ENCODE measurements at places on chromosomes 1 and 21.

DNA sequence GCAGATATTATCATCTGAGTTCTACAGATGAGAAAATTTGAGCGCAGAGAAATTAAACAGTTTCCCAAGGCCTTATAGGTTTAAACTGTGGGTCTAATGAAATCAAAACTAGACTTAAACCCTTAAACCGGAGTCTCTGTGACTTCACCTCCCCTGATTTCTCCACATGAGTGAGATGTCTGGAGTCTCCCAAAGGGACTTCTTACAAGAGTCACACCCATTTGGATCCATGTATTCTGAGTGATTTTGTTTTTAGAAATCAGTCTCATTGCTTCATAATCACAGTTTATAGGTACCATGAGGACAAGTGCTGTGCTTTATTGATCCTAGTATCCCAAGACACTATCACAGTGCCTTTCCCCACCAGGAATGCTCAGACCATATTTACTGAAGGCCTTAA lies 206.0 kb upstream of the JUN start:
- no peak for DNase-seq

GRCh38 chr1:62529227-62529626 lies 68.1 kb upstream of the ANGPTL3 start:
- DNase-seq = no peak

- no peak for DNase-seq
Measured at GRCh38 chr1:17998889-17999288, 108.7 kb upstream of the IGSF21 start.

DNA sequence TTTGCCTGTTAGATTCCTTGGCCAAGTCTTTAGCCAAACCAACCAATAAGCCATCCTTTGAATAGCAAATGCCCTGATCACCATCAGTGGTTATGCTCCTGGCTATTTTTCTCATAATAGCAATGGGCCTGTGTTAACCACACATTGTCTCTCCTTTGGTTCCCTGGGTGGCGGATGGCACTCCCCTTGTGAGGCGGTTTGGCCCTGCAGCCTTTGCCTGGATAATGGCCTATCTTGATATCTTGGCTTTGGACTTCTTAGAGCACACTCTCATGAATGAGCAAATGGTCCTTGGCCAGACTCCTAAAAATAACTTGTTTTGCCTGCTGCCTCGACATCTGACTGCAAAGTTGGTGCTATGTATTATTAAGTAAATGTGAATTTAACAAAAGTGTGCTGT lies 22.4 kb upstream of the ZBTB18 start:
- no peak for DNase-seq

DNA sequence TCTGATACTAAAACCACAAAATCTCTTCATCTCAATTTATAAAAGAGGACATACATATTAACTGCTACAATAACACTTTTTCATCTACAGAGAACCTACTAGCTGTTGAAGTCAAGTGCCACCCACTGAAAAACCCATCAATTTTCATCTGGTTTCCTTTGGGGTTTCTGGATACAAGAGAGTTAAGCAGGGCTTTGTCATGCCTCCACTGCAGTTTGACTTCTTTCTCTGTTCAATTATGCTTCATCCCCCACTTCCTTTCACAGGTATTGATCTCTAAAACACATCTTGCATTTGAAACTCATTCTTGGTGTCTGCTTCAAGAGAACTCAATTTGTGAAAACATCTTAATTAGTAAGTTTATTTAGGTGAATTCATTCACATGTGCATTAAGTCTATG lies 60.5 kb upstream of the ANGPTL3 start:
- no peak for DNase-seq

DNA sequence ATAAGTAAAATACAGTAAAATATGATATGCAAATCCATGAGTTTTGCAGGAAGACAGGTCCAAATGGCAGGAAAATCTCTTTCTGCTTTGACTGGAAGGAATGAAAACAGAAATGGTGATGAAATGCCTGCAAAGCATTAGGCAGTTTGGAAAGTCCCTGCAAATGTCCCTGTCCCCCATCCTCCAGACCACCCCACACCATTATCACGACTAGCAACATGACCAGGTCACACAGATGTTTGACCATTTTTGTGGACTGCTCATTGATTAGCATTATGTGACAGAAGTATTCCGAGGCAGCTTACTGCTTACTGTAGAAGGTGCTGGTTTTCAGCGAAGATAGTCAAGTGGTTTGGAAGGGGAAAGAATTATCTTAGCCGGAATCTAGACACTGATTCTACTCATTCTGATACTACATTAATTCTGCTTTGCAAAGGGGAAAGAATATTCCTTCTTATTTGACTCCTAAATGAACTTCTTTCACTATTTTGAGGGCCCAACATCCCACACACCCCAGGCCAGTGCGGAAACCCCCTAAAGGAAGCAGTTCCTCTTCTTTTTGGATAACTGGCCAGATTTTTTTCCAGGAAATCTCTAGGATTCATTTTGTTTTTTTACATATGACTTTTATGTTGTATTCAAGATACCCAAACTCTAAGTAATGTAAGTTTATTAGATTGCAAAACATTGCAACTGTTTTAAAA lies 9.5 kb upstream of the CR2 start:
- no peak for DNase-seq

DNA sequence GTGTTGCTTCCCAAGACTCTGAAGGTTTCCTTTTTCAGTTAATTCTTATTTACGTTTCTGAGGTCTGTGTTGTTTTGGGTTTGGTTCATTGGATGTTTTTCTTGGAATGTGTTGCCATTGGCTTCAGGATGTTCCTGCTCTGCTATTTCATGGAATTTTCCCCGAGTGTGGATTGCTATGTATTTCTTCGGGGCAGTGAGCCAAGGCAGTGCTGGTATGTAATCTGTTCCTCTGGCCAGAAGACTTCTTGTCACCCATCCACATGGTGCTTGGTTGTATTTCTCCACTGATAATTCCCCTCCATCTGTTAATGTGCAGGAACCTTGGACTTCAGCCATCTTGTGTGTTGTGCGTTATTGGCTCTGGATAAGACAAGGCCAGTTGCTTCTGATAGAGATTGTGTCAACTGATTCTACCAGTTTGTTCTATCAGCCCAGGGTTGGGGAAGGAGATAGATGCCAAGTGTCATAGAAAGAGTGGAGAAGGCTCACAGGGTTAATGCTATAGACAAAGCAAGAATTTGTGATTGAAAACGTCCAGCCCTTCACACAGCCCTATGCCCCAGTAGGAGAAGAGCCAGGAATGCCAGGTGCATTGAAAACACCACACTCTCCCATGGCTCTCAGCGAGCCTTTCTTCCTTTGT lies 505.2 kb downstream of the PLPP3 start:
- DNase-seq = no peak

GRCh38 chr1:169390303-169390702 lies 22.3 kb downstream of the BLZF1 start:
- no peak for DNase-seq

DNA sequence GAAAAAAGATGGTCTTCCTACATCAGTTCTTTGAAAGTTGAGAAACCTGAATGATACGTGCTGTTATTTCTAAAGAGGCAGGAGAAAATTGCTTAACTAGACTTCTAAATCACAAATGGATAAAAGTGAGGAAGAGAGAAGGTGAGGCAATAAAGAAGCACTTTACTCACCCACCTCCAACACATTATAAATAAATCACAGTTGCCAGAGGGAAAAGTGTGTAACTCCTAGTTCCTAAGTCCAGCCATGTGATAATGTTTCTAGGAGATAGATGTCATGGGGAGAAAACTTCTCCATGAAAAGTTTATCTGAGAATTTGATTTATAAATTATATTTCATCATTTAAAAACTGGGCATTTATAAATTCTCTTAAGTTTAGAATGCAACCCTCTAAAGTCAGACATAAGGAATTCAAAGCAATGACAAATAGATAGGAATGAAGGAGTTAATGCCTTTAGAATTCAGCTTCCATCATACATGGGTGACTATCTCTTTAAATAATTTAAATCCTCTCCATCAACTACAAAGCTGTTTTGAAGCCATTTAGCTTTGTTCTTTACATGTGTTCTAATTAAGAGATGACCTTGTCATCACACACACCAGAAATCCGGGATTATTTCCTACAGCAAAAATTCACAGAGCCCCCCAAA lies 60.0 kb downstream of the NRIP1 start:
- no peak for DNase-seq

- DNase-seq = no peak
Measured at GRCh38 chr1:74824497-74825107, 91.7 kb downstream of the TYW3 start.

DNA sequence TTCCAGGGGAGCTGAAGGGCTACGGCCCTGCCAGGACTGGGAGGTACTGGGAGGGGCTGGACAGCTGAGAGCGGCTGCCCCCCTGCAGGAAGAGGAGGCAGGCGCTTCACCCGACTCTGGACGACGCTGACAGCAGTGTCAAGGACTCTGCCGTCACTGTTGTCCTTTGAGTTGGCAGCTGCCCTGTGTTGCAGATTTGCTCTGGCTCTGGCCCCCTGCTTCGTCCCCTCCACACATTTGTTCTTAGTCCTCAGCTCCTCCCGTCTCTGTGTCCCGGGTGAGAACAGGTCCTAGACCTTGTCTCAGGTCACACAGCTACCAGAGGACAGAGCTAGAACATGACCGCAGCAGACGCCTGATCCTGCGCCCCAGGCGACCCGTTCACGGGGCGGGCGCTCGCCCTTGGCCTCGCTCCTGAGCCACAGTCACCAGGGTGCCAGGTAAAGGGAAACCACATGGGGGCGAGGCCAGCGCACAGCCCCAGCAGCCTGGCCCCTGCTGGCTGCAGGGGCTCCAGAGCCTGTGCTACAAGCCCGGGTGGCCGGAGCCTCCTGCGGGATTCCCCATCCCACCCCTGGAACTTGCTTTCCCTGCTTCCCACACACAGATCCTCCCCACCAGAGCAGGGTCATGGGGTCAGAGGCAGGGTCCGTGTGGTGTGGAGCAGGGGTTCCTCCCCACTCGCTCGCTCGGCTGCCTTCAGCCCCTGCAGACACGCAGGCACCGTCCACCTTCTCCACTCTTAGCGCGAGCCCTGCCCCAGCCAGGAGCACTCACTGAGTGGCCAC lies 10.7 kb upstream of the NPHP4 start:
- DNase-seq = peak; percentile 69

- DNase-seq = no peak
Measured at GRCh38 chr1:70528590-70529333, 117.7 kb downstream of the CTH start.

- DNase-seq = no peak
Measured at GRCh38 chr1:45411510-45411899, 71.3 kb upstream of the MUTYH start.

GRCh38 chr1:112905395-112906149 lies 50.4 kb downstream of the SLC16A1 start:
- no peak for DNase-seq

- DNase-seq = no peak
Measured at GRCh38 chr1:54885237-54885679, 1.7 kb downstream of the DHCR24 start.

DNA sequence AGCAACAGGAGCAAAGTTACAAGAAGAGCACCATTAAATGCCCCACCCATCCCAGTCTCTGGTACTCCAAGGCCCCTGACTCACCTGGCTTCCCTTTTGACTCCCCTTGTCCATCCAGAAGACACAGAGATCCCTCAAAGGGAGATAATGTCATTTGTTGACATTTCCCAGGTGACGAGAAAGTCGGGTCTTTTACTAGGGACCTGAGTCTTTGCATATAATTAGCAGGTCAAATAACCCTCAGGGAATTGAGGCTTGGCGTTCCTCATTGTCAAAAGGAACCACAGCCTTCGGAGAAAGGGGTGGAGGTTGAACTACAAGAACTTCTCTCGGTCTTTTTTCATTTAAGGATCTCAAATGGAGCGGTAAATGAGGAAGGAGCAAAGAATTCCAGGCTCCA lies 133.2 kb downstream of the PROX1 start:
- DNase-seq = no peak

DNA sequence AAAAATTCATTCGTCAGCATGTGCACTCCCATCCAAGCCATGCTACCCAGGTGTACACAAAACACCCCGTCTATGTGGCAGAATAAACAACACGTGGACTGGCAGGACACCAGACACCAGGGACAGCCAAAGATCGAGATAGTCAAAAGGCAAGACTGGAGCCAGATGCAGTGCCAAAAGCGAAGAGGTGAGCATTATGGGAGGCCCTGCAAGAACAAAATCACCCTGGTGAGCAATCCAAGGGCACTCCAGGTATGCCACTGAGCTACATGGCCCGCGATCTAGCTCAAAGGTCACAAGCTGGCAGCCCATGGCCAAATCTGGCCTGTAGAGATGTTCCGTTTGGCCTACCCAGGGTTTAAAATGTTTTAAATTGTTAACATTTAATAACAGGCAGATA lies 33.7 kb downstream of the PLPP3 start:
- DNase-seq = no peak

- no peak for DNase-seq
Measured at GRCh38 chr1:22711591-22712501, 1.2 kb downstream of the EPHB2 start.

GRCh38 chr1:208059409-208060001 lies 148.6 kb upstream of the CD34 start:
- DNase-seq = no peak

DNA sequence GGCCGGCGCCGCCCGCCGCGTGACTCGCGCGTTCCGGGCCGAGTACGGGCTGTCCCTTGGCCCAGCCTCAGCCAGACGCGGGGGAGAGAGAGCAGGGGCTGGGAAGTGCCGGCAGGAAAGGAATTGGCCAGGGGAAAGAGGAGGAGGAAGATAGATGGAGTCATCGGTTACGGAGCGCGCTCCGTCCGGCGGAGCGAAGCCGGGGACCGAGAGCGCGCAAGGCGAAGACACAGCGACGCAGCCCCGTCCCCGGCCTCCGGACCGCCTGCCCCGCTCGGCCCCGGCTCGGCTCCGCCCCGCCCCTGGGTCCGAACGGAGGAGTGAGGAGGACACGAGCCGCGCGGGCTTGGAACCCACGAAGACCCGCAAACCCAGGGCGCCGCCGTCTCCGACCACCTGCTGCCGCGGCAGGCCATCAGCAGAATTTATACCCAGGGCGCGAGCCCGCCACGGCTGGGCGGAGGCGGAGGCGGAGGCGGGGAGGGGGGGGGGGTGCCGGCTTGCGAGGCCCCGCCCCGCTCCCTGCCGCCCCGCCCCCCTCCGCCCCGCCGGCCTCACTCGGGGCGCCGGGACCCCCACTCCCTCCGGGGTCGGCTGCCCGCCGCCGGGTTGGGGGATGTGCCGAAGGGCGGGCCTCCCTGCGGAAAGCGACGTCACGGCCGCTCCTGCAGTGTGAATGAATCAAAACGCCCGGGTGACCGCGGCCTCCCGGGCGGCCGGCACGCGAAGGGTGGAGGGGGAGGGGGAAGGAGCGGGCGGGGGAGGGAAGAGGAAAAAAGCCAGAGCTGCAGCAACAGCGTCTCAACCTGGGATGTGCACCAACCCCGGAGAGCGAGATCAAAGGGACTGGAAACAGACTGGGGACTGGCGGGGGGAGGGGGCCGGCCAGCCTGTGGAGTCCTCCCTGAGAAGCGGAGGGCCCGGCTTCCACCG lies at the start of gene LHX4:
Gene LHX4 (plus strand): TSS at position 782 of the 933 bp plus-strand sequence. CDS start 266 bp downstream, outside the sequence.
- no peak for DNase-seq

DNA sequence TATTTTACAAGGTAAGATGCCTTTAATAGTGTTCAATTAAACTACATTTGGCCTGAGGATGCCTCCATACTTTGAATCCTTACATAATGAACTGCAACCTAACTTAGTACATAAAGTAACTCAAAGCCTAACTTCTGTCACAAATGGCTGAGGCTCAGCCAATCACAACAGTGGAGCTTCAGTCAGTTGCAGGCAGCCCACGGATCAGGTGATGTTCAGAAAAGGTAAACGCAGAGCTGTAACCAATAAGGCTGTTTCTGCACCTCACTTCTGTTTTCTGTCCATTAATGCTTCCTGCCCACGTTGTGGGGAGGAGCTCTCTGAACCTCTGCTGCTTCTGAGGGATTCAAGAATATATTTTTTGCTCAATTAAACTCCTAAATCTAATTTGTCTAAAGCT lies 94.8 kb upstream of the KIAA0040 start:
- no peak for DNase-seq

- DNase-seq = no peak
Measured at GRCh38 chr1:227362039-227362438, 43.7 kb upstream of the CDC42BPA start.
